ENCODE measurements at places on chromosomes 16 and 17.

- DNase-seq, result peak; percentile 40
Measured at GRCh38 chr17:49851387-49852291, 3.8 kb upstream of the TAC4 start.

- DNase-seq, result no peak
Measured at GRCh38 chr16:85171004-85171758, 58.9 kb upstream of the CIBAR2 start.

DNA sequence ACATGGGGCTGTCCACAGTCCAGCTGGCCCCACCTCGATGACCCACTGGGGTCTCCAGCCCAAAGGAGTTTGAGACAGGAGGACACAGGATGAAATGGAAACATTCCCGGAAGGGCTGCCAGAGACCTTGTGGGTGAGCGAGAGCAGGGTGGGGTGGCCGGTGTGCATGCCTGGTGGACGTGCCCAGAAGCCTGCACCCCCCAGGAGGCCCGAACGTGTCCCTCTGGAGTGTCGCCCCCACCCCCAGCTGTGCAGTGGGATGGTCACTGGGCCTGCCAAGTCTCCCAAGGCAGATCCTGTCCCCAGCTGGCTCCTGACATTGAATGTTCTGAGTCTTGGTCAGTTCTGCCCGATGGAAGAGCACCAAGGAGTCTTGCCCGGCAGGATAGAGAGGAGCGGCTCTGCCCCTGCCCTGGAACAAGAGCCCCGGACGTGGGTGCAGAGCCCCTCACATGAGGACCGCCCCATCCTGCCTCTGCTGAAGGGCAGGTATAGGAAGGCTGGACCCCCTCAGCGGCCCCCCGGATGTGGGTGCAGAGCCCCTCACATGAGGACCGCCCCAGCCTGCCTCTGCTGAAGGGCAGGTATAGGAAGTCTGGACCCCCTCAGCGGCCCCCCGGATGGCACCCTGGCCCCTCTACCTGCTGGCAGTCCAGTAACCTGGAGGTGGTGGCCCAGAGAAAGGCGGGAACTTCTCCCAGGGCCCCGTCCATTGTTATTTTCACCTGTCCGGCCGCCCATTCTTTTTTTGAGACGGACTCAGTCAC, 3.1 kb upstream of the CAPN15 start:
- no peak for DNase-seq

DNA sequence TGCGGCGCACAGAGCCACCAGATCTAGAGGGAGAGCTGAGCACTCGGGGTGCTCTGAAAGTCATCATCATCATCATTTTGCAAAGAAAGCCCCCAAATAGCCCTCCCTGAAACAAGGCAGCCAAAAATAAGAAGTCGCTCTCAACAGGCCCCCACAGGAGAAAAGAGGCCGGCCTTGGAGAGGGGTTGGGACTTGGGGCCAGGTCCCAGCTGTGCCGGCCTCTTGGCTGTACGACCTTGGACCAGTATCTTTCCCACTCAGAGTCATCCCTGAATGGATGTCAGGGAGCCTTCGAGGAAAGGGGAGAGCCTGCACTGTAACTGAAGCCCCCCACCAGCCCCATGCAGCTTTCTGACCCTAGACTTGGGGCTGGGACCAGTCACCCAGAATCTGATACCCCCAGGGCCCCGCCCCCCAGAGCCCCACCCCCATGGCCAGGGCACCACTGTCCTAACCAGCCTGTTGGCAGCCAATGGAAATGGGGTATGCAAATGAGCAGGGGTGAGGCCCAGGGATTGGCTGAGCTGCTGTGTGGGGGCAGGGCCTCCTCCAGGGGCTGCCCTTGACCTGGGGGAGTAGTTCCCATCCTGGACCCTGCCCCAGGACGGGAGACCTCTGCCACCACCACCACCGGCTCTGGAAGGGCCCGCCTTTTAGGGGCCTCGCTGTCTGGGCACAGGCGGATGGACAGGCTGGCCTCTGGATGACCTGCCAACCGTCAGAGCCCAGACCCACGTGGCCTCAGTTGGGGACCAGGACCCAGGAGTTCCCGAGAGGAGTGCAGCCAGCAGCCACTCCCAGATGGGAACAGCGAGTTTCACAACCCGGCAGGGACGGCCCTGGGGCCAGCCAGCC, 15.4 kb downstream of the ZFPM1 start:
- peak; percentile 40 for DNase-seq

- no peak for DNase-seq
Measured at GRCh38 chr16:49473131-49473530, 99.5 kb downstream of the C16orf78 start.

- no peak for DNase-seq
Measured at GRCh38 chr16:3174618-3175148, 13.3 kb upstream of the OR1F1 start.

DNA sequence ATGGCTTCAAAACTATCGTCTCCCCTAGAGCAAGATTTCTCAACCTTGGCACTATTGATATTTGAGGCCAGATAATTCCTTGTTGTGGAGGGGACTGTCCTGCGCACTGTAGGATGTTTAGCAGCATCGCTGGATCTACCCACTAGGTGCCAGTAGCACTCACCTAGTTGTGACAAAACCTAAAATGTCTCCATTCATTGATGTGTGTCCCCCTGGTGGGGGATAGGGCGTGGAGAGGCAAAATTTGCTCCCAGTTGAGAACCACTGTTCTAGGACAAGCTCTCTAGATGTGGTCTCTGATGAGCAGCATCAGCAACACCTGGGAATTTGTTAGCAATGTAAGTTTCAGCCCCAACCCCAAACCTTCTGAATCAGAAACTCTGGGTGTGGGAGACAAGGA, 259.0 kb downstream of the XYLT1 start:
- DNase-seq, result peak; percentile 28

DNA sequence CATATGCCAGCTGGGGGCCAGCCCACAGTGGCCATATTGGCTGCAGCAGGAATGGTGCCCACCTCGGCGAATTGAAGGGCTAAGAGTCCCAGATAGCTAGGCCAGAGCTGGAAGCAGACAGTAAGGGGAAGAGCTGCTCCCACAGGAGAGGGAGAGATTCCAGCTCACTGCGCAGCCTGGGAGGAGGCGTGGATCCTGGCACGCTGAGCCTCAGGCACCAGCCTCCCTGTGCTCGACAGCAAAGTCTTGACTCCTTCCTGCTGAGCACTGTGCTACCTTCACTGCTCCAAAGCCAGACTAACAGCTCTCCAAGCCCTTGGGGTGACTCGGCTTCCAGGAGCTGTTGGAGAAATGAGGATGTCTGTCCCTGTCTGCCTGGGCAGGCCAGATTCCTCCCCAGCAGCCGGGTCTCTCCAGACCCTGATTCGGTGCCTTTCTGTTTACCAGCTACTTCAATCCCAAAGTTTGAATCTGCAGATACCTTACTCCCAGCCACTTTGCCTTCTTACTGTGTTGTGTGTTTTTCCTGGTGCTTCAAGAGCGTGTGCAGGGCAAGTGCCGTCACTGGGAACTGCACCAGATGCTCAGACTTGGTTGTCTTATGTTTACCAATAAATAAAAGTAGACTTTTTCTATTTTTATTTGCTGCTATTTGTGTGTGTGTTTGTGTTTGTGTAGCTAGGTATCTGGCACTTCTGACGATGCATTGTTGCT, 9.1 kb downstream of the CBX2 start:
- no peak for DNase-seq

GRCh38 chr17:48930435-48930873, 14.2 kb downstream of the SNF8 start:
- DNase-seq, result no peak

DNA sequence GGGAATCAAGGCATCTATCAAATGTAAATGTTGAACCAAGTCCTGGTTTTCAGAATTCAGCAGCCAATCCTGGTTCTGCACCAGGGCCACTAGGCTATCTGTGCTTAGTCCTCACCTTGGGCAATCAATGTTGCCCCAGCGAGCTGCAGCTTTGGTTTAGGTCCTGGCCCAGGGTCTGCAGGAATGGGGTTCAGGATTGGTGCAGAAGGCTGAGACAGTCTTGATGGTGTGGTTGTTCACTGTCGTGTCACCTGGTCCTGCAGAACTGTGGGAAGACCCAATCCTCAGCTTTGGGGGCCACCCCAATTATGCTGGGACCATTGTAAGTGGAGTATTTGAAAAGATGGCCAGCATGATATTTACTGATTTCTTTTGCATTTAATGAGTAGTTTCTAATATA, 10.6 kb downstream of the TERF2IP start:
- no peak for DNase-seq

DNA sequence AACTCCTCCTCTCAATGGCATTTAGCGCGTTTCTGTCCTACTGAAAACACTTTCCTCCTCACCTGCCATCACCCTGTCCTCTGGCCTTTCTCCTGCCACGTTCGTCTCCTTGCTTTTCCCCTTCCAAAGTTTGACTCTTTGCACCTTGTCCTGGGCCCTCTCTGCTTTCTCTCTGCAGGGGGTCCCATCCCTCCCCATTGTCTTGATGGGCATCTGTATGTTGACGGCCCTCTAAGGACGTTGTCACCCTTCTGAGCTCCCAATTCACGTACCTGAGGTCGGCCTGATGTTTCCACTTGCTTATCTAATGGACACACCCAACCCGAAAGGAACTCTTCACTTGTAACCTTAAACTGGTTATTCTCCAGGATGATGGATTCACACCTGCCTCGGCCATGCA, 170.4 kb downstream of the WSCD1 start:
- no peak for DNase-seq

GRCh38 chr17:44546671-44547606, 10.3 kb upstream of the FZD2 start:
- no peak for DNase-seq

- no peak for DNase-seq
Measured at GRCh38 chr16:4701791-4702465, 8.6 kb downstream of the NUDT16L1 start.

DNA sequence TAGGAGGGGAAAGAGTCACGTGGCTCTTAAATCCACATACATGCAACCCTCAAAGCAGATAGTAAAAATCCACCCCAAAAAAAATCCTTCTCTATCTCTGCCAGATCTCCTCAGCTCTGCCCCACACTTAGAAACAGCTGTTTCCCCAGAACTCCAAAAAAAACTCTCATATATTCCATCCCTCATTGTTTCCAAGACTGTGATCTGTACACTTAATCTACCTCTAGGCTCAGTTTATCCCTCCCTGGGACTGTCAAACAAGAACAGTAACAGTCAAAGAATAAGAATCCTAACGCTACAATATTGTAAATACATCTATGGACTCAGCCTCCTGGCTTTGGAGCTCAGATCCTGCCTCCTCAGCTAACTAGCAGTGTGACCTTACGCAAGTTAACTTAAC, 11.6 kb downstream of the CUEDC1 start:
- DNase-seq, result no peak

DNA sequence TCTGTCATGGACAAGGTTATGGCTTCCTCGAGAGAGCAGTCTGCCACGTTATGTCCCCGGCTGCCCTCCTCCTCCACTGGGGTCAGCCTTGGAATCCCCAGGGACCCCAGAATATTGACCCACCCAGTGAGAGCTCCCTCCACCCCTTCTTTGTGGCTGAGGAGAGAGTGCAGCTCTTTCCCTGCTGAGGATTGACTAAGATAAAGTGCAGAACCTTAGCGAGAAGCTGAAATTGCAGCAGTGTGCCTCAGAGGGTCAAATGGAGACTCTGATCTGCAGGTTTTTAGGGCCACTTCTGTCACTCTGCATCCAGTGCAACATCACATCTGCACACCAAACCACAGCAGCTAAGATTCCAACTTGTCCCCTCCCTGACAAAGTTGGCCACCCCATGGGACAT, 25.6 kb upstream of the PMFBP1 start:
- no peak for DNase-seq

DNA sequence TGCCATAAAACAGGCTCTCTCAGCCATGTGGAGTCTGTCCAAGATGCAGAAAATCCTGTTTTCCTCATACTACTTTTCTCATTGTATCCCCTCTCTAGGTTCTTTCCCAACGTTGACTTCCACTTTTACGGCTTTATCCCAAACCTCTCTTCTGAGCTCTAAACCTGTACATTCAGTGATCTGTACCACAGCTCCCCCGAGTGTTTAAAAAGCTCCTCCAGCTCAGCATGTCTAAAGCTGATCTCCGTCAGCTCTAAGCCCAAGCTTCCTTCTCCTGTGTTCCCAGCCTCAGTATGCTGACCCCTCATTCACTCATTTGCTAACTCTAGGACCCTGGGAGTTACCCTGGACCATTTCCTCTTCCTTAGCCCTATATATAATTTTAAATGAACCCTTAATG, 144.6 kb downstream of the DNAH9 start:
- DNase-seq, result no peak

GRCh38 chr17:41812381-41813151, at the start of gene FKBP10:
FKBP10 (plus strand) TSS chr17:41813004; CDS start chr17:41813035, 31 bp downstream.
- DNase-seq, result peak; percentile 73

GRCh38 chr16:454397-454940, 29.0 kb downstream of the RAB11FIP3 start:
- no peak for DNase-seq

DNA sequence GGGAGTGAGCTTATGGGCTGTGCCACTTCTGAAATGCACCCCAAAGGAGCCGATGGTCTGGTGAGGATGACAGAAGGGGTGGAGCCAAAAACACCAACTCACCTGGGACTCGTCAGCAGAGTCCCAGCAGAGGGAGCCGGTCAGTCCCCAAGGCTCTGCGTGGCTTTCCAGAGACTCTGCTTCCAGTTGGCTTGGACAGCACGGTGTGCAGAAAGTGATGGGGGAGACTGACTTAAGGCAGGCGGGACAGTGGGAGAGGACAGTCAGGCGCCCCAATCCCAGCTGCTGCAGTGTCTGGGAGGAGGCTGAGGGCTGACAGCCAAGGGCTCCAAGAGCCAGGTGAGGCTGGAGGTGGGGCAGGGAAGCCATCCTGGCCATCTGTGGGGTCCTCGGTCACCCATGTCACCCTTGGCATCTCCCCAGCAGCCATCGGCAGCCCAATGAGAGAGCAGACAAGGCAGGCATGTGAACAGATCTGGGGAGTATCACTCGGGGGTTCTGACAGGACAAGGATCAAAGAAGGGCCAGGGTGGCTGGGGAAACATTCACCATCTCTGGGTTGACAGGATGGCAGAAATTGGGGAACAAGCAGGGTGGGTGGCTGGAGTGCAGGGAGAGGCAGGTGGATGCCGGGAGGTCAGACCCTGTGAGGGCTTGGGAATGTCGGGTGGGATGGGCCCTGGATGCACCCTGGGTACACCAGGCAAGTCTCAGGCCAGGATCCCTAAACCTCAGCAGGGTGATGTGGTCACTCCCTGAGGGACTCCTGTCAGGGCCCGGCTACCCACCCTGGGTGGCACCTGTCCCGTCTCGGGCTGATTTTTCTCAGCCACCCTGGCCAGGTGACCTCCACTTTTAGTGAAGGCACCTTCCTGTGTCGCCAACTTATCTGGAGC, 8.9 kb upstream of the KRTAP17-1 start:
- peak; percentile 61 for DNase-seq

DNA sequence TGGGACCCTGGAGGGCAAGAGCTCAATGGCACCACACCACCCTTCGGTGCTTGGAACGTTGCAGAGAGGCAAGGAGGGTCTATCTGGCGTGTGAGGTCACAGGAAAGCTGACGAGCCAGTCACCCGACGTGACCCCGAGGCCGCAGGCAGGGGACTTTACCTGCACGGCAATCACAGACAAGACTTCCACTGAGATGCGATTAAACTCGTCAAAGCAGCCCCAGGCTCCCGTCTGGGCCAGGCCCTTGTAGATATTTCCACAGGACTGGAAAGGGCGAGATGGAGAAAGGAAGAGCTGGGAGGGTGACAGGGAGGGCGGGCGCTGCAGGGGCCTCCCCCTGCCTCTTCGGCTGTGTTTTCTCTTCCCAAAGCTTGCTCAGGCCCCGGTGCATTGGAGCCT, 78.3 kb downstream of the DNAH17 start:
- peak; percentile 3 for DNase-seq

GRCh38 chr17:82729479-82730260, 5.7 kb upstream of the FN3K start:
- no peak for DNase-seq

- DNase-seq, result peak; percentile 40
Measured at GRCh38 chr16:70253291-70254106, 1.8 kb upstream of the EXOSC6 start.

- DNase-seq, result no peak
Measured at GRCh38 chr16:77062878-77063675, 127.9 kb upstream of the MON1B start.
